ENCODE measurements at places on chromosomes 3 and 15.

- no peak for DNase-seq
Observed at GRCh38 chr3:127324913-127325628, 37.2 kb upstream of the PRR20G start.

DNA sequence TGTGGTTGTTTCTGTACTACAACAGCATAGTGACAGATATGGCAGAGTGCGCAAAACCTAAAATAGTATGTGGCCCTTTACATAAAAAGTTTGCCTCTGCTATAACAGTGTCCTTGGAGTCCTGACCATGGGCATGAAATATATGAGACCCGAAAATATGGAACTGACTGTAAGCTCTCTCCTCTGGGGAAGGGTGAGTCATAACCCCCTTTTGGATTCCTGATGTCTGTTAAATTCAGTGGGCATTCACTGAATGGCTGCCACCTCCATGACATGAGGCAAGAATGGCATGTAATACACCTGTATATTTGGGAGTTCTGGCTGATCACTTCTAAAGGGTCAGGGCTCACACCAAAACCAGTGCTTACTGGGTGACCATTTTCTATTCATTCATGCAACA lies 6.1 kb downstream of the TBC1D2B start:
- no peak for DNase-seq

GRCh38 chr3:124620600-124621063 lies 109.6 kb upstream of the UMPS start:
- no peak for DNase-seq

GRCh38 chr3:58120075-58120812 lies 90.5 kb downstream of the DNASE1L3 start:
- no peak for DNase-seq

GRCh38 chr15:90654233-90655136 lies 62.7 kb upstream of the BLM start:
- no peak for DNase-seq

DNA sequence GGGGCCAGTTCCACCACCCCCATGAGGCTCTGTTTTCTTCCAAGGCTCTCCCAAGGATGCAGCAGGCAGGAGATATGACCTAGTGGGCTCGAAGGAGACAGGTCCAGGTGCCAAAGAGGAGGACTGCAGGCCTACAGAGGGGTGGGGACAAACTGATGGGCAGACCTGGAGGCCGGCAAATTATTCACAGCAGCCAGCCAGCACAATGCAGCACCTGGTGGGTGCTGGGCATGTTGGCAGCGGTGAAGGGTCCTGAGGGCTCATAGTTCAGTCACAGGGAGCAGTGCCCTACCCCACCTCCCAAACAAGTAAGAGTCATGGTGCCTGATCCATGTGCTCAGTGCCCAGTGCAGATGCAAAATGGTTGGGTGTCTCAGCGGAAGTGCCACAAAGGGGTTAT lies 171.7 kb downstream of the ABHD5 start:
- DNase-seq, result no peak
